Left lobe of liver (tissue), 2 donors: ENCODE measurements at places on chromosomes 12 and 14.

- no peak for DNase-seq
Observed at GRCh38 chr12:94183708-94184379, 35.5 kb downstream of the PLXNC1 start.

GRCh38 chr12:92601680-92602079, 101.1 kb upstream of the PLEKHG7 start:
- no peak for DNase-seq

DNA sequence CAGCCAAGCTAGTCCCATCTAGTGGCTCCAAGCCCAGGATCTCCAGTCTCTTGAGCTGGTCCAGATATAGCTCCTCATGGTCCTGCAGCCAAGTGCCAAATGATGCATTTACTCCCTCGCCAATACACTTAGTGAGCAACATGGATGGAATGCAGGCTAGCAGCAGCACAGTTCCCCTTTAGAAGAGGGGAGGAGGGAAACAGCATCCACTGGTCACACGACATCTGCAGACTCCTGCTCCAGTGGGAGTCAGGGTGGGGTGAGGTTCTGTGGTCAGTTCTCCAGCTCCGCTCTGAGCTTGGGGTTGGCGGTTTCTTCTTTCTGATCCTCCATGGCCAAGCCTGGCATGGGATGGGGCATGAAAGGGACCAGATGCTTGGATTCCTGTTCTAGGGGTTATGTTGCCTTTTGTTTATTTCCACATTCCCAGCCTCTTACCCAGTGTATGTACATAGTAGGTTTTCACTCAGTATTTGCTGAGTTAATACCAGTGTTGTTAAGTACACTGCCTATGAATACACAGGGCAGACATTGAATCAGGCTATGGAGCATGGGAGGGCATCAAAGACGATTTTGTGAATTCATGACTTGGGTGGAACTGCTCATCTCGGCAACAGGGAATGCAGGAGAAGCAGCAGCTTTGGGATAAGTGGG, 57.3 kb downstream of the GALNT16 start:
- DNase-seq: peak; percentile 40

DNA sequence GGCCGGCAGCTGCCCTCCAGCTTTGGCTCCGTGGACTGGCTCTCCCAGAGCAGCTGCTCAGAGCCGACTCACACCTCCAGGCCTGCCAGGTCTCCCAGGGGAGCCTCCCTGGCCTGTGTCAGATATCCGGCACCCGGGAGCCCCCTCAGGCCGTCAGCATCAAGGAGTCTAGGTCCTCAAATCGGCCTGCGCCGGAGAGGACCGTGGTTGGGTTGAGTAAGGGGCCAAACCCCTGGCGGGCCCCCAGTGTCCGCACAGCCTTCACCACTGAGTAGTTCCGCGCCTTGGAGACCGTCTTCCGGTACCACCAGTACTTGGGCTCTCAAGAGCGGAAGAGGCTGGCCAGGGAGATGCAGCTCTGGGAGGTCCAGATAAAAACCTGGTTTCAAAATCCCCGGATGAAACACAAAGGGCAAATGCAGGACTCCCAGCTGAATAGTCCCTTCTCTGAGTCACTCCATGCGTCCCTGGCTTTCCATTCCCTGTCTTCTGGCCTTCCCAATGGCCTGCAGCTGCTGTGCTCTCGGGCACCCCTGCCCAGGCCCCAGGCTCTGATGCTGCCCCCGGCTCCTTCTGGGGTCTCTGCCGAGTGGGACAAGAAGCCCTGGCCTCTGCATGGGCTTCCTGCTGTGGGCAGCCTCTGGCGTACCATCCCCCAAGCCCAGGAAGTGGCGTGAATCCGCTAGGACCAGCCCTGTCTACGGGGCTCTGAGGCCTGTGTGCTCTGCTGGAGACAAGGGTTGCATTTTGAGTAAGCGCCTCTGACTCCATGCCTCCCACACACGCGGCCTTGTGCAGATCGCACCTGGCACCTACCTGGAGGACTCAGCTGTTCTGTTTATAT, 245.1 kb upstream of the ATXN7L3B start:
- no peak for DNase-seq

- DNase-seq: no peak
Observed at GRCh38 chr12:94731733-94732360, 81.5 kb upstream of the TMCC3 start.

- DNase-seq: no peak
Observed at GRCh38 chr12:86275356-86275755, 19.2 kb upstream of the MGAT4C start.

- no peak for DNase-seq
Observed at GRCh38 chr12:99523853-99524252, 123.7 kb upstream of the GARIN6 start.

DNA sequence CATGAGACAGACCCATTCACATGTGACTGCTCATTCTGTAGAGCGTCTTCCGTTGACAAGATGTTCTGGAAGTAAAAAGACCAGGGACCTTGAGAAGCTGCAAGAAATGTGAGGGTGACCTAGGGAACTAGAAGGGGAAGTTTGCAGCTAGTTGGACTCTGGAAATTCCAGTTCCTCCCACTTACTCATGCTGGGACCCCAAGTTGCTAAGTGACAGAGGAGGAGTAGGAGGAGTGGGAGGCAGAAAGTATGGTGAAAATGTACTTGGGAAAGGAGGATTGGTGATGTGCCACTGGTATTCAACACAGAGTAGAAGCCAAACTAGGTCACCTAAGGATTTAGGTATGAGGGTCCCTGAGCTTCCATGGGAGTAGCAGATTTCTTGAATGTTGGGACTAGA, 132.4 kb downstream of the KCNA5 start:
- DNase-seq: no peak

DNA sequence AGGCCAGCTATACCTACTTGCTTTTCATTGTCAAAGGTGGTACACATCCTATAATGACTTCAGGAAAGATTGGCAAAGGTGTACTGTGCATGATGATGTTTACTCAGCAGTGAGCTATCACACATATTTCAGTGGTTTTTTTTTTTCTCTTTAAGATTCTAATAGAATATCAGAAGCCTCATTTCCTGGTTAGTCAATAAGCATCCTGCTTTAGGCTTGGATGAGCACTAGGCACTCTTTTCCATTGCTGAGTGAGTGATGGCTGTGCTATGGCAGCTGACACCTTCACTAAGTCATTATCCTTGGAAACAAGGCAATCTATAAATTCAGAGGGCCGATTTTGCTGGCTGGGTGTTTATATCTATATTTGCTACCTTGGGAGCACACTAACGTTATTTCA, 161.1 kb upstream of the RASSF8 start:
- DNase-seq: no peak

GRCh38 chr12:44795970-44796369, 80.1 kb downstream of the NELL2 start:
- DNase-seq: no peak

GRCh38 chr14:76323331-76324050, 52.4 kb upstream of the ESRRB start:
- no peak for DNase-seq

DNA sequence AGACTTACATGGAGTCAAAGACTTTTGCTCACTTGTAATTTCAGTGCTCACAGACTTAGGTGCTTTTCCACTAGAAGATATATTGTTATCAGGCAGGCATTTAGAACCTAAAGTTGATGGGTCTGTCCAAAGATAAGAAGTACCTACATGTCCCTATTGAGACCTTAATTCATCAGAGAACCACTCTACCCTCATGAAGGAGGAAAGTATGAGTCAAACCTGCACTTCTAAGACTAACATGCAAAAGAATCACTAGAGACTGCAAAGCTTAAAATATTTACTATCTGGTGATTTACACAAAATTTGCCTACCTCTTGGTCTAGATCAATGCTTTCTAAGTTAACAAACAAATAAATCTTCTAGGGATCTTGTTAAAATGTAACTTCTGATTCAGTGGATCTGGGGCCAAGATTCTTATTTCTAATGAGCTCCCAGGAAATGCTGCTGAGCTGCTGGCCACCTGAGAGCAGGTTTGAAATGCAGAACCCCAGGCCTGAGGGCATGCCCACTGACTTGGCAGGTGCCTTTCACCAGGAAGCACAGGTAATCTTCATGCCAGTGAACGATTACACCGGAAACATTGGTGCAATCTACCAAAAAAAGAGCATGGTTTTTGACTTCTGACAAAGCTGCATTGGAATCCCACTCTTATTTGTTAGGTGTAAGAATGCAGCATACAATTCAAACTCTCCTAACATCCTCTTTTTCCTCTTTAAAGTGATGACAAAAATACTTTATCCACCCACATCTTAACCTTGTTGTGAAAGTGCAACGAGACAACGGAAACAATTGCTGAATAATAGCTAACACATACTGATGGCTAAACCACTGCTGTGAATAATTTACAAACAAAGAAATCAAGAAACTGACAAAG, 214.2 kb downstream of the ADAMTS20 start:
- DNase-seq: no peak

- DNase-seq: peak; percentile 46
Observed at GRCh38 chr12:6964605-6965025, 5.8 kb downstream of the PHB2 start.

- no peak for DNase-seq
Observed at GRCh38 chr14:56463271-56463890, 116.2 kb upstream of the TMEM260 start.

GRCh38 chr12:18192119-18192518, 69.2 kb upstream of the PIK3C2G start:
- no peak for DNase-seq

DNA sequence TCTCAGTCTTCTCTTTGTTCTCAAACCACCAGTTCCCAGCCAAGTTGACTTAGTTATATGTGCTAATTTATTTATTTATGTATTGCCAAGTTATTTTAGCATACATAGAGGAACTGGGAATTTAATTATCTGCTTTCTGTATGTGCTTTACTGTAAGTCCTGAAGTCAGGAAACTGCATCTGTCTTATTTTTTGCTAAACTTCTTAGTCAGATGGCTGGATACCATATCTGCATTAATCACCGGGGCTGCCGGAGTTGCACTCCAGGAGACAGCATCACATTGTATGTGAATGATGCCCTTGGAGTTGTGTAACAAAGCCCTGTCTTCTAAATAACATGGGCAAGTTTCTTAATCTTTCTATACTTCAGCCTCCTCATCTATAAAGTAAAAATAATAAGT, 96.2 kb downstream of the MON2 start:
- no peak for DNase-seq
